ENCODE measurements at places on chromosomes 2 and 18.

GRCh38 chr2:174108579-174108978 lies 139.8 kb downstream of the OLA1 start:
- DNase-seq, result no peak

GRCh38 chr2:121839584-121839983 lies 84.1 kb downstream of the TSN start:
- no peak for DNase-seq

DNA sequence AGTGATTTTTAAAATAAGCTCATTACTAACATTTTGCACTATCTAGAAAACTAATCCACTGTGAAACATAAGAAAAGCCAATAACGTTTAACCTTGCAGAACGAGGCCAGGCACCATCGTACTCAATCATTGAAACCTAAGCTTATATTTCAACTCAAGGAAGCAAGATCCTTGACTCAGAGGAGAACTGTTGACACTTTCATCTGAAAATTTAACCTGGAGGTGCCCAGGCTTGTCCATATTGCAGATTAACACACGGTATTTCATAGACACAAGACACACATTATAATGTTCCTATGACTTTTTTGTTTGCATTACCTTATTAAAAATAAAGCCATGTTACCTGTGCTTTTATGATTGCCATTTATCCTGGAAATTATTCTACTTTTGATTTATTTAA lies 89.6 kb downstream of the ZNF385B start:
- DNase-seq, result no peak

GRCh38 chr2:162123806-162124758 lies 28.0 kb downstream of the GCG start:
- DNase-seq, result no peak

DNA sequence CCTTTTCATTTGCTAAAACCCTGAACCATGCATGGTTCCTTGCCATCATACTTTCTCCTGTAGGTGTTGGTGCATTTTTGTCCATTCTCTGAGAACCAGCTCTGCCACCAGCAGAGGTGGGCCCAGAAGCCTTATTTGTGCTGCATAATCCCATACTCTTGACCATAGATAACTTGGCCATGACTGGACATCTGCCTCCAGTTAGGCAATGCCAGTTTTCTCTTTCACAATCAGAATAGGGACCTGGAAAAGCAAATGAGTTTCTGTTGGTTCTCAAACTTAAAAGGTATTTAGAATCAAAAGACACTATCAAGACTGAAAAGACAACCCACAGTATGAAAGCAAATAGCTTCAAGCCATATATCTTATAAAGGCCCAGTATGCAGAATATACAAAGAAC lies 167.3 kb downstream of the MAIP1 start:
- DNase-seq, result no peak

DNA sequence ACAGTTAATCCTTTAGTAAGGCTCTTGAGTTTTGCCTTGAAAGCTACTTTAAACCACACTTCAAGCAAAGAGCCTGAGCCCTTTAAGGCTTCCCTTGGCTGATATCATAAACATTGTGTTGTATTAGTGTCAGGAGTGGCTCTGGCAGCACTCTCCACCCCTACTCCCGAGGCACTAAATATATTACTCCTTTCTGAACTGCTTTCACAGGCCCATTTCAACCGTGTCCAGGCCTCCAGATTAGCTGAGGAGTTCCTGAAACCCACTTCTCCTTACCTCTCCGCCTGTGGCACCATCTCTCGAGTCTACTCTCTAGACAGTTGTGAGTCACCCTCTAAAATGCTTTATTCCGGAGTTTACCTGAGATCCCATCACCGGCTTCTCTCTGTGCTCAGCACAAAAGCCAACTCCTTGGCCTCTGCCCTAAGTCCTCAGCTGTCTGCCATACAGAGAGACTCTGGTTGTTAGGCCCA lies 14.4 kb upstream of the STON1 start:
- DNase-seq, result no peak

- DNase-seq, result no peak
These were observed 135.7 kb upstream of the NDUFV2 start for GRCh38 chr18:8966821-8967220.

GRCh38 chr2:120641366-120641771 lies 94.3 kb upstream of the GLI2 start:
- no peak for DNase-seq

- DNase-seq, result no peak
These were observed 281.9 kb downstream of the SRBD1 start for GRCh38 chr2:45329045-45329677.

DNA sequence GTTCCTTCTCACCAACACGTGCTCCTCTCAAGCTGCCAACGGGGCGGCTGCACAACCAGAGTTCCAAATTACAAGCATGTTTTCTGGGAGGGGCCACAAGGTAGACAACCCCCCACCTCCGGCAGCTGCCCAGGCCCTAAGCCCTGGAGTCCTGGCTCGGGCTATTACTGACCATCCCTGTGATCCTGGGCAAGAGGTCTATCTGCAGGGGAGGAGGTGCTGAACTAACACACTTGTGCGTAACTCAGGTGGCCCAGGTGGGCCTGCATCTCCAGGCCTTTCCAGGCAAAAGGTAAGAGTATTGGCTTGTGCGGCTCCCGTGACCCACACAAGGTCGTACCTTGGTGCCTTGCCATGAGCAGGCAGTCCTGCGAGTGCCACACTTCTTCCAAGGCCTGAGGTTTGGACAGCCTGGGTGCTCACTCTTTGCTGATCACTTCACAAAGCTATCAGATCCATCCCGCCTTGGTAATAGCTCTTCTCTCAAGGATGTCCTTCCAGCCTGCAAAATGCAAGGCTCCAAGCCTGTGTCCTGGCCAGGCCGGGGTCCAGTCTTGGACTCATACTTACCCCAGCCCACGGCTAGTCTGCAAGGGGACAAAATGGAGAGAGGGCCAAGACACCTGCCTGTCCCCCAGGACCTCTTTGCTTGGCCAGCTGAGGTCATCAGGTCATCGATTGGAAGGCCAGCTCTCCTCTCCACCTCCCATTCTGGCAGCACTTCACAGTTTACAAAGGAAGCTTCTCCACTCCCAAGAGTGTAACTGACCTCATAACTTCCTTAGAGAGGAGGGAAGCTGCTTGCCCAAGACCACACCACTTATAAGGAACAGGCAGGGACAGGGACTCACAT lies 33.9 kb downstream of the ADRA2B start:
- DNase-seq, result no peak

DNA sequence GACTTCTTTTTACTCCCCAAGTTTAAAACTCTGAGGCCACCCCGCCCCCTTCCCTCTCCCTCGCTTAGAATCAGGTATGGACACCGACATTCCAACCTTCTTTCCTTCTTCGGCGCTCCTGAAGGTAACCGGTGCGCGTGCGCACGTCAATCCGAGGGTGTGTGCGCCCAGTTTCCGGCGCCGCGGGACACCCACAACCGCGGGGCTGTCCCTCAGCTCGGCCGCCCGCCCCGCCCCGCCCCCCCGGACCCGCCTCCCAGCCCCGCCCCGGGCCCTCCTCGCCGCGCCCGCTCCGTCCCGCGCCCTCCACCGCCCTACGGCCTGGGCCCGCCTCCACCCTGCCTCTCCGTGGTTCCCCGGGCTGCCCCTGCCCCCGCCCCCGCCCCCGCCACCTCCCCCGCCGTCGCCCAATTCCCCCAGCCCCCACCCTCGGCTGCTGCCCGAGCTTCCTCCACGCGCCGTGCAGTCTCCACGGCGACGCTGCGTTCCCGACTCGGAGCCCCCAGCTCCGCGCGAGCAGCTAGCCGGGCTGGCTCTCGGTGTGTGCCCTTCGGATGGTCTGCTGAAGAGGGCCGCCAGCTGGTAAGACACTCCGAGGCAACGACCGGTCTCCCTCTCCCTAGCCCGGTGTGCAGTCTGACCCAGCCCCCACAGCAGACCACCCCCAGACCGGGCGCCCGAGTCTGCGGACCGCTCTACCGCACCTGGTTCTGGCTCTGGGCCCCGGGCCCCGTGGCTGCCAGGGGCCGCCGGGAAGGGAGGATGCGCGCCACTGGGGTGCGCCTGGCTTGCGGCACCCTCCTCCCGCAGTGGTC lies 635 bp downstream of the ERICH2 start:
- peak; percentile 42 for DNase-seq

DNA sequence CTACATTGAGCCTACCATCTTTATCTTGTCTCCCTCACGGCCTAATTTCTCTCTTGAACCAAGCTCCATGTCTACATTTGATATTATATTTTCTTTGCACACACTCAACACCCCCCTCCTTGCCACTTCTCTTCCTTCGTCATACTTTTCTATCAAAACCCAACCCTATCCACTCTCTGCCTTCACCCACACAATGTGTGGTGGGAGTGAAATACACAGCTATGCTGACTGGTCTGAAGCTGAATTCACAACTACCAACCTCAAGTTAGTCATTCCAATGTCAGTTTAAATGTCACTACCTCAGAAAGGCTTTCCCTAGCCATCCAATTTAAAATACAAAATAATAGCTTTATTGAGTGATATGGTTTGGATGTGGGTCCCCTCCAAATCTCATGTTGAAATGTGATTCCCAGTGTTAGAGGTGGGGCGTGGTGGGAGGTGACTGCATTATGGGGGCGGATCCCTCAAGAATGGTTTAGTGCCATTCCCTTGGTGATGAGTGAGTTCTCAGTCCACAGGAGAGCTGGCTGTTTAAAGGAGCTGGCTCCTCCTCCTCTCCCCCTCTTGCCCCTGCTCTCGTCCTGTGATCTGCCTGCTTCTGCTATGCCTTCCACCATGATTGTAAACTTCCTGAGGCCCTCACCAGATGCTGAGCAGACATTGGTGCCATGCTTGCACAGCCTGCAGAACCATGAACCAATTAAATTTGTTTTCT lies 112.1 kb downstream of the DTNB start:
- no peak for DNase-seq

- no peak for DNase-seq
These were observed 9.3 kb upstream of the NPAS2 start for GRCh38 chr2:100810603-100811145.

DNA sequence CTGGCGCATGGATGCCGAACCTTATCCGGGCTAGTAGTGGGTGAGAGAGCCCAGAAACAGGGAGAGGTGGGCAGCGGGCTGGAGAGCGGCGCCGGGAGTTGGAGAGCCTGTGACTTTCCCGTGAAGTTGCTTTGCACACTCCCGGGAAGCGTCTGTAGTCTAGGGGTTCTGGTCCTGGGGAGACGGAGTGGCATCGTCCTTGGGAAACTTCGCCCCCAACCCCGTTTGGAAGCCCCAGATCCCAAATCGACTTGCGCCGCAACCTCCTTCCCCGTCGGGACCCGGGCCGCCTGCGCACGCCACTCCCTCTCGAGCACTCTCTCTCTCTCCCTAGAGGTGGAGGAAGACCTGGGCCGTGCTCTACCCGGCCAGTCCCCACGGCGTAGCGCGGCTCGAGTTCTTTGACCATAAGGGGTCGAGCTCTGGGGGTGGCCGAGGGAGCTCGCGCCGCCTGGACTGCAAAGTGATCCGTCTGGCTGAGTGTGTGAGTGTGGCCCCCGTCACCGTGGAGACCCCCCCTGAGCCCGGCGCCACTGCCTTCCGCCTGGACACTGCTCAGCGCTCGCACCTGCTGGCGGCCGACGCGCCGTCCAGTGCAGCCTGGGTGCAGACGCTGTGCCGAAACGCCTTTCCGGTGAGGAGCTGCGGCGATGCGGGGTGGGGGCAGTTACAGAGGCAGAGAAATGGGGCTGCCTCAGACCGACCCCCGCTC lies 456 bp downstream of the DOK1 start:
- peak; percentile 25 for DNase-seq

GRCh38 chr2:123370186-123370585 lies 654.9 kb upstream of the CNTNAP5 start:
- DNase-seq, result no peak

- DNase-seq, result no peak
These were observed 29.1 kb downstream of the GLS start for GRCh38 chr2:190909680-190910079.

DNA sequence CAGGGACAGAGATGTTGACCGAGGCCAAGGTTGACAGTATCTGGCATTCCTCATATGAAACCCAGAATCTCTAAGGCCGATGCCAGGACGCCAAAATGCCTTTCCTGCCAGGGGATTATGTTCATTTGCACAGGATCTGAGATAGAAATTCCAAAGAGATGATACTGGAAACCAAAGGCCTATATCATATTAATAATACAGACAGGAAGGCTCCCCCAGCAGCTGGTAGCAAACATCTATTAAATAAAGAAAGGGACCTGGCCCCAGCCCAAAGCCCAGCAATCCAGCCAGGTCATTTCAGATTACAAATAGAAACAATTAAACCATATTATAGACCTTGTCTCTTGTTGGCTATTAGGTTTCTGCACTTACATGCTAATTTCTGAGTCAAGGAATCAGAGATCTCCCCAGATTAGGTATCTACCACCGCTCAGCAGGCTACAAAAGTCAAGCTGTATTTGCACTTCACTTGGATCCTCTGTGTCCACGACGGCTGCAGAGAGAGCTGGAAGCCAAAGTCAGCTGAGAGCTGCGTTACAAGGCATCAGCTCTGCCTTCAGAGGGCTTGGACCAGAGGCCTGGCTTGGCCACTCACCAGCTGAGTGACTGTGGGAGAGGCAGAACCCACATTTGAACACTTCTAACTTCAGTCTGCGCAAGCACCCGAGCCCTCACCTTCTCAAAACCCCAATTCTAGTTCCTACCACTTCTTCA lies 269.3 kb upstream of the SIX2 start:
- DNase-seq, result no peak

DNA sequence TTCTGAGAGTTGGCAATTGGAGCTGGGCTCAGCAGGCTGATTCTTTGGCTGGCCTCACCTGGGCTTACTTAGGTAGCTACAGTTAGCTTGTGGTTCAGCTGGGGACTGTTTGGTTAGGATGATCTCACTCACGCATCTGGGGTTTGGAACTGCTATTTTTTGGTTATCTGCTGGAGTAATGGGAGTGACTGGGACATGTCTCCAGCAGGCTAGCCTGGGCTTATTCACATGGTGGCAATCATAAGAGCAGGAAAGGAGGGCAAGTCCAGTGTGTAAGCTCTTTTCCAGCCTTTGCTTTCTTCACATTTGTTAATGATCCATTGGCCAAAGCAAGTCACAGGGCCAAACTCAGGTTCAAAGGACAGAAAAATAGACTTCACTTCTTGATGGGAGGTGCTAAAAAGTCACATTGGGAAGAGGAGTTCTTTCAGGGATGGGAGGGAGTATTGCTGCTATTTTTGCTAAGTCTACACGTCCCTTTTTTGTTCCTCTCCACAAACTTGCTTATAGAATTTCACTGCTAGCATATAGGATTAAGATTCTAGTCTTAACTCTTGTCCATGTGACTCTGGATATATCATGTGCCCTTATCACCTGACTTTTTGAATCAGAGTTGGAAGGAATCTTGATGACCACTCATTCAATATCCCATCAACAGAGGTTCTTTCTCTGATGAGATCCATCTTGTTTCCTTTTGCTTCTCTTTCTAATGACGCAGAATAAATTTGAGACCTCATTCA lies 174.0 kb downstream of the ZFP36L2 start:
- DNase-seq, result no peak

- DNase-seq, result no peak
These were observed 151.8 kb upstream of the KCTD1 start for GRCh38 chr18:26700201-26700600.

DNA sequence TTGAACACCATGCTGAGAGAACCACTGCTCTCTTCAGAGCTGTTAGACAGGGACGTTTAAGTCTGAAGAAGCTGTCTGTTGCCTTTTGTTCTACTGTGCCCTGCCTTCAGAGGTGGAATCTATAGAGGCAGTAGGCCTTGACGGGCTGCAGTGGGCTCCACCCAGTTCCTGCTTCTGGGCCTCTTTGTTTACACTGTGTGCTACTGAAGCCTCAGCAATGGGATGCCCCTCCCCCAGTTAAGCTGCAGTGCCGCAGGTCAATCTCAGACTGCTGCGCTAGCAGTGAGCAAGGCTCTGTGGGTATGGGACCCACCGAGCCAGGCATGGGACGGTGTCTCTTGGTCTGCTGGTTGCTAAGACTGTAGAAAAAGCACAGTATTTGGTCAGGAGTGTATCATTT lies 162.3 kb upstream of the NXPH2 start:
- no peak for DNase-seq

All from stimulated activated CD8-positive, alpha-beta memory T cell treated with anti-CD3 and anti-CD28 coated beads, Interleukin-2, amount 100 ng/mL, for 1 hour (primary cell).